ENCODE measurements at places on chromosomes 12 and 14. TPM values are rescaled to one million over a fixed set of nuclear protein-coding genes. Genes with fewer than 3 reads are reported as not detected.

DNA sequence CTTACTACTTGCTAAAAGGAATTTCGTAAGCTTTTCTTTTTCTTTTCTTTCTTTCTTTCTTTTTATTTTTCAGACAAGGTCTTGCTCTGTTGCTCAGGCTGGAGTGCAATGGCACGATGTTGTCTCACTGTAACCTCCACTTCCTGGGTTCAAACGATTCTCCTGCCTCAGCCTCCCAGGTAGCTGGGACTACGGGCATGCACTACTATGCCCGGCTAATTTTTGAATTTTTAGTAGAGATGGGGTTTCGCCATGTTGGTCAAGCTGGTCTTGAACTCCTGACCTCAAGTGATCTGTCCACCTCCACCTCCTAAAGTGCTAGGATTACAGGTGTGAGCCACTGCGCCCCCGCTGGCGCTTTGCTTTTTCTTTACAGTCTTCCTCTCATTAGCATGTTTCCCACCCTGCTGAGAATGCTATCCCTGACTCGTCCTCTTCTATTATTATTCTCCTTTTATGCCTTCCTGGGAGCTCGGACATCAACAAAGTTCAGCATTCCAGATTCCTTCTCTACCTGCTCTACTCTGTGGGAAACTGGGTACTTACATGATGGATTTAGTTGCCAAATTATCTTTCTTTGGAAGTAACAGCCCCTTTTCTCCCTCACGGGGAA lies 3.1 kb downstream of the MTHFD1 start:
- no peak for DNase-seq

PRB2 gene
- total RNA-seq = not detected

LHX5 gene
- not detected for total RNA-seq

KERA gene
- not detected for total RNA-seq

CLEC2D gene
- total RNA-seq = 182 TPM

KCNJ8 gene
- not detected for total RNA-seq

- DNase-seq = no peak
Observed at GRCh38 chr14:92610849-92611271, 97.3 kb downstream of the RIN3 start.

DNA sequence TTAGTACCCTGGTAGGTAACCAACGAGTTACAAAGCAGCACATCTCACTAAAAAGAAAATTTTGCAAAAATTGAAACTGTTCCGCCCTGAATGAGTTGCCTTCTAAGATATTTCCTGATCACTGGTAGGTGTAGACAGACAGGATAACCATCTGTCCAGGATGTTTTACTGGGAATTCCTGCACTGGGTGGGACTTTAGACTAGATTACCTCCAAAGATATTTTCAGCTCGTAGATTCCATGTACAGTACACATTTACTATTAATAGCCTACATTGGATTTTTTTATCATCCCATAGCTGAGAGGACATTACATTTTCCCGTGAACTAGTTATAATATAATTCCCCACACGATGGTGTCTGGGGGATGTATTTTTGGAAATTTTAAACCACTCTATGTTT lies 139.6 kb downstream of the DYRK2 start:
- DNase-seq = no peak

DNA sequence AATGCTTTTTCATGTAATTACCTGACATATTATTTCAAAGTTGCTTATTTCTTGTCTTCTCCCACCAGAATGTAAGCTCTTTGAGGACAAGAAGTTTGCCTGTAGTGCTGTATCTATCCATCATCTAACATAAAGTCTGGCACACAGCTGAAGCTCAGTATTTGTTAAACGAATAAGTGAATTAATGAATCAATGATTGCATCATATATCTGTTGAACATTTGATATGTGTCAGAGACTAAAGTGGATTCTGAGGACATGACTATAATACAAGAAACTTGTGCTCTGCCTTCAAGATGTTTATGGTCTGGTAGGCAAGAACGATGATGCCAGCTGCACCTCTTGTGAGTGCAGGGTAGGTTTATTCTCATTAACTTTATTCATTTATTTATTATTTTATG lies 115.4 kb upstream of the SCAF11 start:
- no peak for DNase-seq

- DNase-seq = no peak
Observed at GRCh38 chr12:59452259-59452658, 143.6 kb upstream of the SLC16A7 start.

- no peak for DNase-seq
Observed at GRCh38 chr12:571795-572531, 91.3 kb downstream of the NINJ2 start.

DNA sequence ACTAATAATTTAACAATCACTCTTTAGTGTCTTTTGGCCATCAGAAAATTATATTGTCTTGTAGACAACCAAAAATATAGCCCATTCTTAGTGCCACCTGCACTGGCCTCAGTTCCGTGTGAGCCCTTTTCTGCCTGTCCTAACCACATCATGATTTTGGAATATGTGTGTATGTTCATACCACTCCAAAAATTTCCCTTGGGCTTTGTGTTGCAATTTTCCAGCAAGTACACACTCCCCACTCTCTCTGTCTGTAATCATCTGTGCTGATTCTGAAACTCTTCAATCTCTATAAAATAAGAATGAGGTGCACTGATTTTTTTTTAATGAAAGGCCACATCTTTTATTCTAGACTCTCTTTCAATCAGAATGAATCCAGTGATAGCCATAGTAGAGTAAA lies 196.0 kb downstream of the PIK3C2G start:
- no peak for DNase-seq

DLGAP5 gene
- total RNA-seq = 90.2 TPM

GRCh38 chr12:5522432-5523335 lies 90.8 kb downstream of the NTF3 start:
- no peak for DNase-seq

Data from activated naive CD4-positive, alpha-beta T cell treated with anti-CD3 and anti-CD28 coated beads, Interleukin-2, amount 50 U/mL, for 72 hours (primary cell).